ENCODE measurements at places on chromosomes 13 and 19.

GRCh38 chr13:31749929-31750328 lies 10.6 kb downstream of the RXFP2 start:
- peak; percentile 50 for DNase-seq

- DNase-seq: peak; percentile 47
Measured at GRCh38 chr13:79679334-79679733, 198.4 kb downstream of the NDFIP2 start.

DNA sequence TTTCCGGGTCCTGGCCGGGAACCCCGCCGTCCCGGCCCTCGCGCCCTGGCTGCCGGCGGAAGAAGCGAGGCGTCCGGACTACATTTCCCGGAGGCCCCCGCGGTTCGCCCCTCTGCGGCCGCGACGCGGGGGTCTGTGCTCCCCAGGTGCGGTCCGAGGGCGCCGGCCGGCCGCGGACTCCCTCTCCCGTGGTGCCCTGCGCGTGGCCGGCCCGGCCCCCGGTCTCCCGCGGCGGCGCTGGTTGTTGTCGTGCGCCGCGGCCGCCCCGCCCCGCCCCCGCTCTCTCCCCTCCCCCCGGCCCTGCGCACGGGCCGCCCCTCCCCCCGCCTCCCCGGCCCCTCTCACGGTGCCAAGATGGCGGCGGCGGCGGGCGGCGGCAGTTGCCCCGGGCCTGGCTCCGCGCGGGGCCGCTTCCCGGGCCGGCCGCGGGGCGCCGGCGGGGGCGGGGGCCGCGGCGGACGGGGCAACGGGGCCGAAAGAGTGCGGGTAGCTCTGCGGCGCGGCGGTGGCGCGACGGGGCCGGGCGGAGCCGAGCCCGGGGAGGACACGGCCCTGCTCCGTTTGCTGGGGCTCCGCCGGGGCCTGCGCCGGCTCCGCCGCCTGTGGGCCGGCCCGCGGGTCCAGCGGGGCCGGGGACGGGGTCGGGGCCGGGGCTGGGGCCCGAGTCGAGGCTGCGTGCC lies at the start of gene KMT2B:
KMT2B (plus strand) TSS at position 339 of the 680 bp plus-strand sequence; CDS start at position 355, 16 bp downstream.
- DNase-seq: peak; percentile 89

DNA sequence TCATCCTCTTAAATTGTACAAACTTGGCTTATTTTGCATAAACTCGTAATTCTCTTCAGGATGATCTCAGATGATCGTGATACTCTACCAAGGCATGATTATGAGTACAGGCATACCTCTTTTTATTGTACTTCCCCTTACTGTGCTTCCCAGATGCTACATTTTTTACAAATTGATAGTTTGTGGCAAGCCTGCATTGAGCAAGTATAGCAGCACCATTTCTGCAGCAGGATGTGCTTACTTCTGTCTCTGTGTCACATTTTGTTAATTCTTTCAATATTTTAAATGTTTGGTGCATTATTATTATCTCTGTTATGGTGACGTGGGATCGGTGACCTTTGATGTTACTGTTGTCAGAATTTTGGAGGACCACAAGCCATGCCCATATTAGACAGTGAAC lies 752.3 kb downstream of the PCDH9 start:
- no peak for DNase-seq

- DNase-seq: no peak
Measured at GRCh38 chr13:98613591-98613990, 36.7 kb upstream of the STK24 start.

GRCh38 chr13:19178901-19179593 lies 2.6 kb downstream of the TUBA3C start:
- no peak for DNase-seq

GRCh38 chr13:37109051-37109678 lies 3.7 kb upstream of the CSNK1A1L start:
- no peak for DNase-seq

DNA sequence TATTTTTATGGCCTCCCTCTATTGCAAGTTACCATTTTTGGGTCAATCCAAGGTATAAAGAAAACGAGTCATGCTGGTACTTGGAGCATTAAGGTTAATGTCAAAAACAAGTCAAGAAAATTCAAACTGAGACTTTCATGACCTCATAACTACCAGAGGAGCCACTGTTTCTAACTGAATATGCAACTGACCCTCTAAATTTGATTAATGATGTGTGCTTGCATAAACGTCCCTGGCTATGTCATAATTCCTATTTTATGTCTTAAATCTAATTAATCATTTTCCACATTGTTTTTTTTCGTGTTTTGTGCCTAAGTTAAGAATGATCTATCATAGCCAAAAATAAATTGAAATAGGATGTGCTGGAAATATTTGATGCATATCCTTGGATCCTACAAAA lies 396.7 kb upstream of the GPC6 start:
- DNase-seq: no peak

DNA sequence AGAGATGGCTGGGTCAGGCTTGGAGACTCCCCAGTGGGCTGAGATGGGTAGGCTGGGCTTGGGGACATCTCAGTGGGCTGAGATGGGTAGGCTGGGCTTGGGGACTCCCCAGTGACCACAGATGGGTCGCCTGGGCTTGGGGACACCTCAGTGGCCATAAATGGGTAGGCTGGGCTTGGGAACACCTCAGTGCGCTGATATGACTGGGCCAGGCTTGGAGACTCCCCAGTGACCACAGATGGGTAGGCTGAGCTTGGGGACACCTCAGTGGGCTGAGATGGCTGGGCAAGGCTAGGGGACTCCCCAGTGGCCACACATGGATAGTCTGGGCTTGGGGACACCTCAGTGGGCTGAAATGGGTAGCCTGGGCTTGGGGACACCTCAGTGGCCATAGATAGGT lies 12.8 kb downstream of the IQCN start:
- no peak for DNase-seq

DNA sequence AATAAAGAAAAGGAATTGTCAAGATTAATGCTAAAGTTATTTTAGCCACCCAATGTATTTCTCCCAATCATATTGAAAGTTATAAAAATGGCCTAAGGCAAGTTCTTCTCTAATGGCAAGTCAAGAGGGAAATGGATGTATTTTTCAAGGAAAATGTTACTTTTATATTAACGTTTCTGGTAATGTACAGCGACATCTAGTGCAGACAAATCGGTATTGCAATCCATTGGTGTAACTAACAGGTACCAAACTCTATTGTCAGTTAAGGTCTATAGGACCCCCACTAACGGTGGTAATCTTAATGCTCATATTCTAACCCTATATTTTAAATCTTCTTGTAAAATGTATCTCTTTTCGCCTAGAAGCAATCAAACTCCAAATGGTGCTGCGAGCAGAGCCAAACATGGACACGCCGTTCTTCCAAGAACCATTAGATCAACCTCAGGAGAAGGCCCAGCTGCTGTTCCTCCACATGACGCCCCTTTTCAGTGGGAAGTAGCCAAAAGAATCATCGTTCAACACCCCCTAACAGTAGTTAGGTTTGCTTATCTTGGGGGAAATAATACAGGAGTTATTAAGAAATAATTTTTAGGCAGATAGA lies 98.5 kb upstream of the PABPC3 start:
- DNase-seq: no peak

DNA sequence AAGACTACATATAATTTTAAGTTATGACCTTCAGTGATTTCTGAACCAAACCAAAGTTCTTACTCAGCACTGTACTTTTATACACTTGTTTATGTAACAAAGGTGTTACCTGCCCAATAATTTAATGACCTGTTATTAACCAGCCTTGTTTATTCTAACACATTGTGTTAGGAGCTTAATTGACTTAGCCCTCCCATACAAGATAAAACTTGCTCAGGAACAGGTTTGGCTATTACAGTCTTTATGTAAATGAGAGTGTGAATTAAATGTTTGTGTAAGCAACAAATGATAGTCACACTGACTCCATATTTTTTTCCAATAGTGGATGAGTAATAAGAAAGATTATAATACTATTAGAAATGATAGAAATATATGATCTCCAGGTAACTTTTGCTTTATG lies 51.8 kb upstream of the MYCBP2 start:
- DNase-seq: no peak

GRCh38 chr19:14795078-14795721 lies 16.8 kb upstream of the ADGRE2 start:
- DNase-seq: no peak

- no peak for DNase-seq
Measured at GRCh38 chr13:43482026-43482425, 304.7 kb downstream of the ENOX1 start.

GRCh38 chr13:58579468-58579867 lies 947.9 kb downstream of the PCDH17 start:
- DNase-seq: no peak

GRCh38 chr13:82224806-82225205 lies 1657.5 kb downstream of the SLITRK1 start:
- no peak for DNase-seq

DNA sequence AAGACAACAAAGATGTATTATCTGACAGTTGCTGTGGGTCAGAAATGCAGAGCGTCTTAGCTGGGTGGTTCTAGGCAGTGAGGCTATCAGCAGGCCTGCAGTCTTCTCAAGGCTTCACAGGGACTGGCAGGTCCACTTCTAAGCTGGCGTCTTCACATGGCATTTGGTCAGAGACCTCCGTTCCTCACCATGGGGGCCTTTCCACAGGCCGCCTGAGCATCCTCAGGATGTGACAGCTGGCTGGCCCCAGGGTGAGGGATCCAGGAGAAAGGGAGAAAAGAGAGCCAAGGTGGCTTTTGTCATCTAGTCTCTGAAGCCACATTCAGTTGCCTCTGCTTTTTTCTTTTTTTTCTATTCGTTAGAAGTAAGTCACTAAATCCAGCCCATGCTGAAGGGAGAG lies 50.3 kb downstream of the FGF14 start:
- no peak for DNase-seq

DNA sequence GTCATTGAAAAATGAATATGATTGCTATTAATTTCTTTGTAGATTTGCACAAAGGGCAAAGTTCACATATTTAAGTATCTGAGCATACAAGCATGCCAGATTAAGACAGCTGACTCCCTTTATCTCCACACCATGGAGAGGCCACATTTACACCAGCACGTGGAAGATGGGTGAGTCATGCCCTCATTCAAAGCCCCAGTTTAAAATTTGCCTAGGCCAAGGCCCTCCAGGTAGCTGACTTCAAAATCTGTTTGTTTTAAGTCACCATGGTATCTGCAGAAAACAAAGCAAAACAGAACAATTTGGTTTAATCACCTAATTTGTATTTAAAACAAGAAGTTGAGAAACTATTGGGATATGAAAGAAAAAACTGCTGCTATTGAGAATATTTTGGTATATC lies 109.2 kb downstream of the ESD start:
- no peak for DNase-seq

DNA sequence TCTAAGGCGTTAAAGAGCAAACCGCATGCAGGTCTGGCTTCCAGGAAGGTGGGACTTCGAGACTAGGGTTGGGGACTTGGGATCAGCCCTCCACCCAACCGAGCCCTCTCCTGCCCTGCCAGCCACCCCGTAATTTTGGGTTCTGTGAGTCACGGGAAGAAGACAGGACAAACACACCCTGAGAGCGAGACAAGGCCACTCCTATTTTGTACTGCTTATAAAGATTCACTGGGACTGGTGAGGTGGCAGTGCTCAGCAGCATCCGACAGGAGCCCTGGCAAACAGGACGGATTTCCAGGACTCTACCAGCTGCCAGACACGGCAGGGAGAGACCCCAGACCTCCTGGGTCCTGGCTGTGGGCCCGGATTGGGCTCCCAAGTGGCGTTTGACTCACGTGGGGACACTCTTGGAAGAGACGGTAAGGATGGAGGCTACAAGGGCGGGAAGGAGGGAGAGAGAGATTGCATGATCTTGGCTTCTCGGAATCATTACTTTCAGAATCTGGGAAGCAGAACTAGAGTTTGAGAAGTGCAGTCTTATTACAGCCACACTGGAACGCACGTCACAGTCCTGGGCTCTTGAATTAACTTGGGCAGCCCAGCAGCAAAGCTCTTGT lies at the start of gene C5AR2:
C5AR2 (plus strand) TSS at position 245 of the 617 bp plus-strand sequence. CDS start 8,625 bp downstream, outside the sequence.
- no peak for DNase-seq

GRCh38 chr19:13146763-13147563 lies 3.2 kb downstream of the STX10 start:
- DNase-seq: no peak

GRCh38 chr13:98524793-98525192 lies 52.1 kb downstream of the STK24 start:
- DNase-seq: no peak

DNA sequence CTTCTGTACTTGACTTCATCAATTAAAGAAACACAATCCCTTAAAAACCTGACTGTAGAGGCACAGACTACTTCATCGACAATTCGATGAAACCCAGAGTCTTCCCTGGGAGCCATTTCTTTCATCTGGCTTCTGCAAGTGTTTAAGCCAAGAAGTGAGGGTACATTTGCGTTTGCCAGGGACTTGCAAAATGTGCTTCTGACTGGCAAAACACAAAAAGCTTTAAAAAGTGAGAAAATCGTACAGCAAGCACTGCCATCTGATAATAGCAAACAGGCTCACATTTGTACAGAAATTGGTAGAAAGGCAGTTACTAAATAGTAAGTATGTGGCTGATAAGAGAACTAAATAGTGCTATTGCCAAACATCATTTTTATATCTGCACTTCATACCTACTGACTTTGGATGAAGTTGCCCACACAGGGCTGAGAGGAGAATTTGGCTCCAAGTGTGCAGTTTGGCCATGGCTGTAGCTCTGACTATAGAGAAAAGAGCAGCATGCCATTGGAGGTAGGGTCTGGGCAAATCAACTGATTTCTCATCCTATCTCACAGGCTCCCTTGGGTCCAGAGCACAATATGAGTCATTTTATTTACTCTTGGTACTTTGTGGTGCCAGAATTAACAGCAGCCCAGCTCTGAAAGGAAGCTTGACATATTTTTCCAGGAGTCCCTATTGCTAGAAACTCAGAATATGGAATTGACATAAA lies 358.1 kb downstream of the OXGR1 start:
- no peak for DNase-seq

DNA sequence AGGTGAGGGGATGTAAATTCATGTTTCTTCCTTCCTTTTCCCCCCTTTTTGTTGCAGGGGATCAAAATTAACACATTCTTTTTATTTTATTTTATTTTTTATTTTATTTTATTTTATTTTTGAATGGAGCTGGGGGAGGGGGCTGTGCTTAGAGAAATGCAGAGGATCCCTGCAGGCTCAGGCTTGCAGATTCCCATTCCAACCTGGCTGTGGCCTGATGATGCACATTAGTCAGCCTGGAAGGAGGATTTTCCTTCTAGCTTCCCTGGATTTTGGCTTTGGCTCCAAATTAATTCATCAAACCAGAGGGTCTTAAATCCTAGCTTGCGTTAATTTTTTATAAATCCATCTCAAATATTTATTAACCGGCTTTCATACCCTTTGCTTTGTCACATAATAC lies 67.0 kb downstream of the FREM2 start:
- DNase-seq: no peak

DNA sequence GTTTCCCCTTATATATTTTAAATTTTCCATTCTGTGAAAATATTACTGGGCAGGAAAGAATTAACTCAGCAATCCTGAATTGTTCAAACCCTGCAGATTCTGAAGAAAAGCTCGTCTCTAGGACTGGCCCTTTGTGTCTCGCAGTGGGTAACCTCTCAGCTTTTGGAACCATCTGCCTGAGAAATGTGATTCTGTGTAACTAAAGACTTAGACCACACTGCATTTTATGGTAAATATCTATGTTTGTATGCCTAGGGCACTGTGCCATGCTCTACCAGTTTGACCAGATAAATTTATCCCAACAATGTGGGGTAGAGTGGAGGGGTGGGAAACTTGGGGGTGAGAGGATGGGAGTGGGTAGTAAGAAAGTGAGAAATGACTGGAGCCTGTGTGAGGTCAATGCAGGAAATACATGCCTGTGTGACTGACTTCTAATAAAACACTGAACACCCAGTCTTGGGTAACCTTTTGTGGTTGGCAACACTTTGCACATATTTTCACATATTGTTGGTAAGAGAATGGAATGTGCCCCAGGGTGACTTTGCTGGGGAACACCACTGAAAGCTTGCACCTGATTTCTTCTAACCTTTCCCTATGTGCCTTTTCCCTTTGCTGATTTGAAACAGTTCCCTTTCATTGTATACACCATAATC lies 1181.9 kb downstream of the OLFM4 start:
- no peak for DNase-seq
